Substantia nigra (tissue), 51 donors: ENCODE measurements at places on chromosomes 5 and 9.

GRCh38 chr5:178417391-178417811 lies 172.8 kb downstream of the COL23A1 start:
- DNase-seq = no peak

- no peak for DNase-seq
Observed at GRCh38 chr5:41519801-41520200, 9.4 kb upstream of the PLCXD3 start.

DNA sequence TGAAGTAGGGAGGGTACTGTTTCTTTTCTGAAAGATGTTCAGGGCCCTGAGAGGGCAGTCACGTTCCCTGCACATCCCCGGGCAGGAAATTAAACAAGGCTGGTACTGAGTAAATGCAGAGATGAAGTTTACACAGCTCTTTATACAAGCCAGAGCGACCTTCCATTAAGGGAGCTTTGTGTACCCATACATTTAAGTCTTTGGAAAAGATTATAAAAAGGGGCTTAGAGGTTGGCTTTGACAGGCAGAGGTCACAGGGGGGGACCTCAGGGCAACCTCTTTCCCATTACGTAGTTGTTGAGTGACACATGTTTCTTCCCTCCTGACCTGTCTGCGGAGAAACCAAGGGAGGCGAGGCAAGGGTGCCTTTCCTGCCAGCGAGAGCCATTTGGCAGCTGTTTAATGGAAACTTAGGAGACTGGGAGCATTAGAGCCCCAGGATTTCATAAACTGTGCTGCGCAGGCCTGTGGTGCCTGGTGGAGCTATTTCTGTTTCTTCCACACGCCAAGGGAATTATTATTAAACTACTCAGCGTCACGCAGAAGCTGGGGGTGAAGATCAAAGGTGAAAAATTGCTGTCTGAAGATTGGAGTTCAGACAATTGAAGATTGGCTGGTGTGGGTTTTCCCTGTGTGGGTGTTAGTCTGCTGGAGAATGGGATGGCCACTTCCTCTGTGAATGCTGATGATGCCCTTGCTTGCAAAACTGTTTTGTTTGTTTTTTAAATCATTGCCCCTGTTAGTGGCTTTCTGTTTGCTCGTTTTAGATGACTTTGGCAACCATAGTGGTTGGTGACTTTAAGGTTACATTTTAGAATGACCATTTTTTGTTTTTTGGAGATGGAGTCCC lies 3.2 kb upstream of the SMIM32 start:
- DNase-seq = no peak

GRCh38 chr5:90983711-90984124 lies 399.4 kb downstream of the ARRDC3 start:
- no peak for DNase-seq

DNA sequence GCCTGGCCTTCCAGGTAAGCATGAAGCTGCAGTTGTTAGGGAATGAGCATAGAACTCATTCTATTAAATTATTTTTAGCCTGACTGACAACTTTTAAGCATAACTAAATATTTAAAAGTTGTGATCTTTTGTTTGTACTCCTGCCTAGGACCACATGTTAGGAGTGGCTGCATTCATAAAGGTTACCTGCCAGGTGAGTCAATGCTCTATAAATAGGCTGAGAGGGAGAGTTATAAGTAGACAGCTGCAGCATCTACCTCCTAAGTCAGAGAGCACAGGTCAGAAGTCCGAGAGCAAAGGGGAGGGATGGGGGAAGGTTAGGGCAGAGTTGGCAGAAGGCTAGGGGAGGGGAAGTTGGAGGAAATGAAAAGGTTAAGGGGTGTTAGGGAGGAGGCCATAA lies 292.4 kb upstream of the TLE4 start:
- no peak for DNase-seq

DNA sequence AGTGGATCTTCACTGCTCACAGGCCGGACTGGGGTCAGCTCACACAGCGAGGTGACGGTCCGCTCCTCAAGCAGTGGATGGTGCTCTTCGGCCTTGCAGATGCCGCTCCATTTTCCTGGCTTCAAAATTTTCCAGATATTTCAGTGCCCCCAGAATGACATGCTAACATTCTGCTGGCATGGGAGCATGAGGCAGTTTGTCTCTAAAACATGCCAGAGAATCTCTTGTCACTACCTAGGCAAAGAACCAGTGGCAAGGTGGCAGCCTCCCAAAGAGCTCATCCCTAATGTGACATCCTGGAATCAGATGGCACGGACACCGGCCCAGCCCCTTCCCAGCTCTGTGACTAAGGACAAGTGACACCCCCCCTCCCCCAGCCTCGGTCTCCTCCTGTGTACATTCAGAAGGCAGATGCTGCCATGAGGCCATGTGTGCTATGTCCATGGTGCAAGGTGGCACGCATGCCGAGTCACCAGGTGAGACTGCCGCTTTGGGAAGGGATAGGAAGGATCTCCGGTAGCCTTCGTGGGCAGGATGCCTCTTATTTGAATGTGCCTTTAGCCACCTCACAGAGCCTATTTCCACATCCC lies 2.7 kb downstream of the S1PR3 start:
- no peak for DNase-seq

GRCh38 chr5:122183788-122184170 lies 54.4 kb downstream of the ZNF474 start:
- DNase-seq = no peak

- DNase-seq = no peak
Observed at GRCh38 chr9:34575241-34575640, 14.3 kb downstream of the CNTFR start.

GRCh38 chr5:130282049-130282448 lies 377.8 kb downstream of the CHSY3 start:
- no peak for DNase-seq

DNA sequence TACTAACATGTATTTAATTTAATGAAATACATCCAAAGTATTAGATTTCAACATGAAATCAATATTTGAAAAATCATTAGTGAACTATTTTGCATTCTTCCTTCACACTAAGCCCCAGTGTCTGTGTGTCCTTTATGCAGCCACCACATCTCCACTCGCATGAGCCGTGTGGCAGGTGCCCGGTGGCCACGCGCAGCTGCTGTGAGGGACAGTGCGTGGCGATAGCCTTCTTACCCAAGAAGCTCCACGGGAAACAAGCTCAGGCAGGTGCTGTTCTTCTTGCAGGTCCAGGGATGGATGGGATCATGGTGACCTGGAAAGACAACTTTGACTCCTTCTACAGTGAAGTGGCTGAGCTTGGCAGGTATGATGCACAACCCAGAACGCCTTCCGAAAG lies 79.3 kb upstream of the OTULINL start:
- DNase-seq = no peak

DNA sequence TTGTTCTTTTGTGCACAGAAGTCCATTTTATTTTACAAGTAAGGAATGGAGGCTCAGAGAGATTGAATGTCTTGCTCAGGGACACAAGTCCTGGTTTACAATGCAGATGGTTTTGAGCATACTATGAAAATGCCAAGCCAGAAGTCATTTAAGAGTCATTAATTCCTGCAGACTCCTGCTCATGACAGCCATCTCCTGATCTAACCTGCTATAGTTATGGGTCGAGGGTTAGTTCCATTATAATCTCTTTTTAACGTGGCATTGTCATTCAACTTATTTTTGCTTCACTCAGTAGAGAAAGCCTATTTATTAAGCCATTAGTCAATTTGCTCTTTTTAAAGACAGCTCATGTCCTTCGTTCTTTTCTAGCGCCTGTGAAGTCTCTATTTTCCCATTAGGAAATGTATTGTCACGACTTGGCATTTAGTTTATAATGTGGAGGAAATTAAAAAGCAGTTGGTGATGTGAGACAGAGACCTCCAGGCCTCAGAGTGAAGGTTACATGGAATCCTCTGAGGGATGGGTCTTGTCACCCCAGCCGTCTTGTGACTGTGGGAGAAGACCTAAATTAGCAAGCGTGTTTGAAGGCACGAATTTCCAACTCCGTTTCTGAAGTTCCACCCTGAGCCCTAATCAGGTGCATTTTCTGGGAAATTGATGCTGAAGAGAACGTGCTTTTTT lies 84.1 kb downstream of the ACTBL2 start:
- DNase-seq = no peak

DNA sequence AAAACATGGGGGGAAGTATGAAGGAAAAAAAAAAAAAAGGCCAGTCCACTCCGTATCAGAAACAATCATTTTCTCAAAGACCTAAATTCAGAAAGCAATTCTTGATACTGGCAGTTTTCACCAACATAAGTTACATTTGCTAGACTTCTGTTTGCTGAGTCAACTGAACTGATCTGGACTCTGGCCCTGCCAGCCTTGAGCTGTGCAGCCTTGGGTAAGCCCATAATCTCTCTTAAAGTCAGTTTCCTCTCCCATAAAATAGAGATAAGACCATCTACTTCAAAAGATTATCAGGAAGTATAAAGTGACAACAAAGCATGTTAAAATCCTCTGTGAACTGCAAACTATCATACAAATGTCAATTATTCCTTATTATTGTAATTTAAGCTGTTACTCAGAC lies 106.8 kb downstream of the MAPKAP1 start:
- no peak for DNase-seq

DNA sequence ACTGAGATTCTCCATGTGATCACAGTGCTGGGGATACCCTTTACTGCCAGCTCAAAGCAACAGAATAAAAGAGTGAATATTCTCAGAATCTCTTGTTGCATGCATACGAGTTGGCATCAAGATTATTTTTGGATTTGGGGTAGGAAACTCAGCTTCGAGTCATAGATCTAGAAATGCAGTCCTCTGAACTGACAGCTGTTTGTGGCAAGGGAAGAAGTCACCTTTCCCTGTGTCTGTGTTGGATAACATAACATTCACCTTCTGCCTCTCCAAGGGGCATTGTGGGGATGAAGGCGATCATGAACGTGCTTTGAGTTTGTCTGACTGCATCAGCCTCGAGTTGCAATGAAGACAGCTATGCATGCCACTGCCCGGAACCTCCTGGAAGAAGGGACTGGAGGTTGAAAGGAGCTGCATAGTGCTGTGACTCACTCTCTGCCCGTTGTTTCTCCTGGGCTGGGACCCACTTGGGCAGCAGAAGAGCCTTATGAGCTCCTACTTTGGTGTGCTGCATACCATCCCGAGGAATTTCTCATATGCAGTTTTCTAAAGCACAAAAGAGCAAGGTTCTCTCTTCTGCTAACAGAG lies 231.7 kb downstream of the ARHGAP26 start:
- DNase-seq = no peak

DNA sequence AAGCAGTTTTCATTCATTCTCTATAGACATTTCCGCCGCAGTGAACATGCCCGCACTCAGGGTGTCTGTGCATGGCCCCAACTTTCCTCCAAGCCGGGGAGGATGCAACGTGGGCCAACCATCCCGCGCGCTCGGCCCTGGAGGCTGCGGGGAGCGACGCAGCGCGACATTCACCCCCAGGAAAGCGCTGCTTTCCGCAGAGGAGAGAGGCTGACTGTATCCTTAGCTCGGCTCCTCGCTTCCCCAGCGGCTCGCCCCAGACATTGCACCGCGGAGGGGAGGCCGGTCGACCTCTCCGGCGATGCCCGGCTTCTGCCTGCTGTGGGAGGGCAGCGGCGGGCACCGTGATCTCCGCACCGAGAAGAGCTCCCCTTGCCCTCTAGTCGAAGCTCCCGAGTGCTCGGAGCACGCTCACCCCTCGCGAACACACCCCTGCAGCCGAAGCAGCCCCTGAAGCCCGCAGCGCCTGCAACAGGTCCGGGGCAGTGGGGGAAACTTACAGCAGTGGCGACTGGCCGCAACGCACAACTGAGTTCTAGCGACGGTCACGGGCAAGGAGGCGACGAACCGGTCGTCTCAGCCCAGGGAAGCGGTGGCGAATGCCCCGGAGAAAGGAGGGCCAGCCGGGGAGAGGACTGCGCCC lies 600 bp downstream of the ENC1 start:
- peak; percentile 68 for DNase-seq

DNA sequence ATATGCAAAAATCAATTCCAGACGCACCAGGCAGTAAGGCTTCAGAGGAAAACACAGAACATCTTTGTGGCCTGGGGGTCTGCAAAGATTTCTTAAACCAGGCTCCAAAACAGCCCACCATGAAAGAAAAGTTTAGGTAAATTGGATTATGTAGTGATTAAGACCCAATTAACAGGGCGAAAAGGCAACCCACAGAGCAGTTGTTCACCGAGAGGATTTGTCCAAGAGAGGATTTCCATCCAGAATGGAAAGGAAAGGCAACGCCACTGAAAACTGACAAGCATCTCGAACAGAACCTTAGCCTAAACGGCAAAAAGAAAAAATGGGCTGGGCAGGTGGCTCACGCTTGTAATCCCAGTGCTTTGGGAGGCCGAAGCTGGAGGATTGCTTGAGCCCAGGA lies 37.4 kb downstream of the GLT6D1 start:
- DNase-seq = no peak

DNA sequence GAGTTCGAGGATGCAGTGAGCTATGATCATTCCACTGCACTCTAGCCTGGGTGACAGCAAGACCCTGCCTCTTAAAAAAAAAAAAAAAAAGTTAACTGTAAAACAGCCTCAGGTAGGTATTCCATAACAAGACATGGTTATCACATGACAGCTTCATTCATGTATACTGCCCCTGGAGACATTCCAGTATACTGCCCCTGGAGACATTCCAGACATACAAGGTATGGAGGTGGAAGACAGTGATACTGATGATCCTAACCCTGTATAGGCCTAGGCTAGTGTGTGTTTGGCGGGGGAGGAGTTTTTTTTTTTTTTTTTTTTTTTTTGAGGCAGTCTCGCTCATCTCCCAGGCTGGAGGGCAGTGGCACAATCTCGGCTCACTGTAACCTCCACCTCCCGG lies 105.5 kb downstream of the RICTOR start:
- no peak for DNase-seq

DNA sequence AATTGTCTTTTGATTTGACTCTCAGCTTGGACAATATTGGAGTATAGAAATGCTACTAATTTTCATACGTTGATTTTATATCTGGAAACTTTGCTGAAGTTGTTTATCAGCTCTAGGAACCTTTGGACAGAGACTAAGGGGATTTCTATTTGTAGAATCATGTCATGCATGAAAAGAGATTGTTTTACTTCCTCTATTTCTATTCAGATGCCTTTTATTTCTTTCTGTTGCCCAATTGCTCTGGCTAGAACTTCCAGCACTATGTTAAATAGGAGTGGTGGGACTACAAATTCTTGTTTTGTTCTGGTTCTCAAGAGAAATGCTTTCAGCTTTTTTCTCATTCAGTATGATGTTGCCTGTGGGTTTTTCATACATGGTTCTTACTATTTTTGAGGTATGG lies 112.8 kb upstream of the CDH12 start:
- DNase-seq = no peak

GRCh38 chr9:125407974-125408900 lies 146.6 kb downstream of the GAPVD1 start:
- peak; percentile 40 for DNase-seq

GRCh38 chr5:136249678-136250266 lies 56.8 kb upstream of the SMIM32 start:
- DNase-seq = peak; percentile 2

GRCh38 chr5:113527746-113528145 lies 14.3 kb downstream of the YTHDC2 start:
- no peak for DNase-seq
